Mesendoderm (in vitro differentiated cells): ENCODE measurements at places on chromosomes 6 and 20.

GRCh38 chr6:155959898-155960495 lies 504.4 kb upstream of the NOX3 start:
- DNase-seq, result no peak

DNA sequence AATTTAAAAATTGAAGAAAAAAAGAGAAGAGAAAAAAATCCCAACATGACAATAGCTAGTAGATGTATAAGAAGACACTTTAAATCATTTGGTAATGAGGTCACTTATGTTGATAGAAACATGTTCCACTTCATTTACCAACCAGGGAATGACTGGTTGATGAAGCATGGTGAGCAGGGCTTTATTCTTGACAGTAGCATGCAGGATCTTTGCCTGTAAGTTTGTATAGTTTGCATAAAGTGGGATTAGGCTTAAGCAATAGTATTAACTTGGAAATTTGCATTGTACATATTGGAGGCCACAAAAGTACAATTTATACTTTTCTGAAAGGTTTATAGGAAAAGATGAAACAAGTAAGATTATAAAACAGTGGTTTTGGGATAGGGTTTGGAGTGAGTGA lies 67.0 kb downstream of the NOX3 start:
- no peak for DNase-seq

GRCh38 chr20:4795394-4795793 lies 73.7 kb downstream of the PRND start:
- DNase-seq, result peak; percentile 91

GRCh38 chr20:53032046-53032445 lies 59.9 kb downstream of the TSHZ2 start:
- no peak for DNase-seq

DNA sequence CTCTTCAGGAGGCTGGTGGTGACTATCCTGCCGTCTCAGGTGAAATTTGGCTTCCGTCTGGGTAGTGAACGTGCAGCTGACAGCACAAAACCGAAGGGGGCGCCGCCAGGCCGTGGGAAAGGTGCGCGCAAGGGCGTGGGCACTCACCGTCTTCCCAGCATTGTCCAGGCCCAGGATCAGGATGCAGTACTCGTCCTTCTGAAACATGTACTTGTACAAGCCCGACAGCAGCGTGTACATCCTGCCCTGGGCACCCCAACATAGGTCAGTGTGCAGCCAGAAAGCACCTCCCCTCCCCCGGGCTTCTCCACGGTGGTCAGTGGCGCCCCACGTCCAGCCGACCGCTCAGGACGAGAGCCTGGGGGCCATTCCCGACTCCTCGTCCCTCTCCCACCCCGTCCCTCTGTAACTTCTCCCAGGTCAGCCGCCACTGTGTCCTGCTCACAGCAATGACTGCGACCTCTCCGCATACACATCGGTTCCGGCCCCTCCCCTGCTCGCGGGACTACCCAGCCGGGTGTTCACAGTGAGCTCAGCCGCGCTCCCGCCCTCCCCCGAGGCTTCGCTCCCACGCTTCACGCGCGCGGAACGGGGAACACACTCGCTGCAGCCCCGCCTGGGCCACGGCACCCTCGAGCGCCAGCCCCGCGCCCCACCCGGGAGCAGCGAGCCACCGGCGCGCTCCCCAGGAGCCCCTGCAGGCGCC lies 771 bp downstream of the ARFRP1 start:
- peak; percentile 37 for DNase-seq

DNA sequence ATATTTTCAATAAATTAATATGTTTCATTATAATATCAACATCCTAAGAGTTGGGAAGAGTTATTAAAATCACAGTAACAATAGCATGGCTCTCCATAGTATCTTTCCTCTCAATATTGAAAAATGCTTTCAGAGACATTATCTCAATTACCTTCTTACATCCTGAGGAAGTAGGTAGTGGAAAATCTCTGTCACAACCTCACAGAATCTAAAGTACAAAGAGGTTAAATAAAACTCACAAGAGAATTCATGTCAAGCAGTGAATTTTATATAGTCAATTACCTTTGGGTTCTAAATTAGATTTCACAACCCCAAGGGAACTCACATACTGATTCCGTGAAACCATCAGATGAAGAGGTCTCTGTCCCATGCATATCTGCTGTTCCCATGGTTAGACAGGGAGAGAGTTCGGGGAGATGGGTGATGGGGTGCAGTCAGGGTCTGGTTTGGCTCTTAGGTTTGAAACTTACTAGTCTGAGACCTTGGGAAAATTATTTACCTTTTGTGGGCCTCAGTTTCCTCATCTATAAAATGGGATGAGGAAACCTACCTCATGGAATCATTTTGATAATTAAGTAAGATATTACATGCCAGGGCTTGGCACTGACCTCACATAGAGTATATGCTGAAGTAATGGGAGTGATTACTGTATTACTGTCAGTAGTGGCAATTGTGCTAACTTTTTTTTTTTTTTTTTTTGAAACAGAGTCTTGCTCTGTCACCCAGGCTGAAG lies 74.0 kb upstream of the SNX9 start:
- DNase-seq, result no peak

GRCh38 chr6:153131037-153131981 lies at the start of gene RGS17:
Gene RGS17, minus strand, starts transcription at chr6:153131282. Its CDS starts 87,264 bp downstream, at chr6:153044018.
- peak; percentile 87 for DNase-seq

DNA sequence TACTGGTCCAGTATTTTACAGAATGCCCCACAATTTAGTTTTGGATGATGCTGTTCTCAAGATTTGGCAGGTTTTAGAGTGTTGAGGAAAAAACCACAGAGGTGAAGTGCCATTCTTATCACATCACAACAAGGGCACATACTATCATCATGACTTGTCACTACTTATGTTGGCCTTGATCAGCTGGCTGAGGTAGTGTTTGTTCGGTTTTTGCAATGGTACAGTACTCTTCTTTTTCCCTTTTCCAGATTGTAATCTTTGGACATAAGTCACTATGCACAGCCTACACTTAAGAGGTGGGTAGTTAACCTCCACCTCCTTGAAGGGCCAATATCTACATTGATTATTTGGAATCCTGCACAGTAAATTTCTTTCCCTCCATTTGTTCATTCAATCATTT lies 8.8 kb downstream of the TENT5A start:
- DNase-seq, result no peak

DNA sequence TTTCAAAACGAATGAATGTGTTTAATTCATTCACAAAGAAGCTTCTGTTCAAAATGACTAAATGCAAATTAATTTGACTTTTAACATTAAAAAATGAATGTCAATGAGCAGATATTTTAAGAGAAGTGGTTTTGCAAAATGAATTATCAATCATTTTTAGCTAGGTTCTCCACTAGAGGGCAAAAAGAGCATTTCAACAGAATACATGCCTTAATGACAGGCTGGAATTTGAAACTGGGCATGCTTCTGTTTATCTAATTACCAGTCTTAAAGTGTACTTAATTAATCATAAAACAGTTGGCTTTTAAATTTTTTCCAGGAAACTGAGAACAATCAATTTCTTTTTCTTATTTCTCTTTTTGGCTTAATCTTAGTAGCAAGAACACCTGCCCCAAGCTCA lies 63.8 kb upstream of the TINAG start:
- DNase-seq, result peak; percentile 22

DNA sequence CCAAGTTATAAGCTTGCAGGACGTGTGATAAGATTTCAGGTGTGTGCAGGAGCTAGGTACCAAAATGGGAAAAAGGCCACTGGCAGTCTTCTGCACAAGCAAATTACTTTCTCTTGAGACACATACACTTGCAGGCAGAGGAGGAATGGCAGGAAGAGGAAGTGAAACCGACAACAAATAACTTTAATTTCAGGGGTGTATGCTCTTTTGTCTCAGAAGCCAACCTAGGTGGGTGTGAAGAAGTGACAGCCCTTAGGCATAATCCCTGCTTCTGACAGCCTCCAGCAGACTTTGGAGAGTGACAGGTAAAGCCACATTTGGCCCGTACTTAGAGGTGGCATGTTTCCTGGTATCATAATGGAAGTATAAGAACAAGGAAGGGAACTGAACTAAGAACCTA lies 118.8 kb upstream of the TRAF3IP2 start:
- DNase-seq, result no peak

GRCh38 chr6:10424040-10424439 lies 9.2 kb upstream of the TFAP2A start:
- DNase-seq, result peak; percentile 78

- DNase-seq, result peak; percentile 35
These were observed 9.2 kb upstream of the DSP start for GRCh38 chr6:7532232-7532631.

DNA sequence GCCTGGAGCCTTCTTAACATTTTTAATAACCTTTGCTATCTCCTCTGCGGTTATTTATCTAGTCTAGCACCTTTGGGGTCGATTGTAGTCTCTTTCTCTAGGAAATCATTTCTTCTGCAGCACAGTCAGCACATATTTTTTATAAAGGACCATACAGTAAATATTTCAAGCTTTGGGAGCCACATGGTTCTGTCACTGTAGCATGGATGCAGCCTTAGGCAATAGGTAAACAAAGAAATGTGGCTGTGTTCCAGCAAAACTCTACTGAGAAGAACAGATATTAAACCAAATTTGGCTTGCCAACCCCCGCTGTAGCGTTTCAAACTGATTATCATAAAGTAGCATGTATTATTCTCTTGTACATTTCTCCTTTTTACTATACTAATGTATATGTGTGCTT lies 95.7 kb downstream of the SLC23A2 start:
- DNase-seq, result no peak

- no peak for DNase-seq
These were observed 160.9 kb downstream of the CD83 start for GRCh38 chr6:14278446-14278845.

DNA sequence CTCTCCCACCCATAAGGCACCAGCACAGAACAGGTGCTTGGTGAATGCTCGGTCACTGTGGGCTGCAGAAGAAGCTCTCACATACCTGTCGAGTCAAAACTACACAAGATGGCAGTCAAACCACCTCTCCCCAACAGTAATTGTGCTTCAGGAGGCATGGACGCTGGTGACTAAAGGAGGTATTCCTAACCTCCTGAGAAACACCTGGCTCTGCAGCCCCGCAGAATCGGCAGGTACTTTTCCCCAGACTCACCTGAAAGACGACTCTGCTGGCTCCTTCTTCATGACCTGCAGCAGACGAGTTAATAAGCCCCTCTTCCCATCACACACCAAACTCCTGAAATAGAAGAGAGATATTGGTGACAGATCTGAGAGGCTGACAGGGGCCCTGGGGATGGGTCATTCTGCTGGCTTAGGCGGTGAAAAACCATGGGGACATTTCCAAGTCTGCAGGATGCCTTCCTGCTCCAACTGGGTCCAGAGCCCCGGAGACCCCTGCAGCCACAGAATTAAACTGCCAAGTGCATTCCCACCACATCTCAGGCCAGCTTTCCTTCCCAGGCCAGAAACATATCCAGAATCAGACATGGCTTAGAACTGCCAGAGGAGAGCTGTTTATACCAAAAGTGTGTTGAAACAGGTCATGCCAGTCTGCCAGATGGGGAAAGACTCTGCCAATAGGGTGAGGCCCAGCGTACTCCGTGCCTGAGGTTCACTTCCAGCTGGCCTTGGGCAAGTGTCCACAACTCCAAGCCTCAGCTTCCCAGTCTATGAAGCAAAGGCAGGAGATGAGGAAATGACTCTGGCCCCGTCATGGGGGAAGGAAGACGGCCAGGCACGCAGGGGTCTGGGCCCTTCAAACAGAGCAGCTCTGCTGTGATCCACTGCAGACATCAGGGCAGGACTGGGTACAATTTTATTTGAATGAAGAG lies 53.0 kb downstream of the MYH7B start:
- no peak for DNase-seq

DNA sequence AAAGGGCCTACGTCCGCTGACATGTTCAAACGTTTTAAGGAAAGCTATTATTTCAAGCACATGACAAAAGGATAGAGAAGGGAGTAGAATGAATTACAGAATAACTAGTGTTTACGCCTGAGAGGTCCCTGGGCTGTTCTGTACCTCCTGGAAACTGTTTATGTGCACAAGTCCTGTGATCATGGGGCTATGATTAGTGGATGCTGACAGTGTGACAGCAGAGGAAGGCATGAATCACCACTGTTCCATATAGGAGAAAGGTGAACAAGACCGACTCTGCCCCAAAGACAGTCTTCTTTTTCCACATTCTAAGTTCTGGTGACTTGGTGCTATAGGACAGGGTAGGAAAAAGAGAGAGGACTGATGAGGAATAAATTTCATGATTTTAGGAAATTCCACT lies 249.2 kb upstream of the PRDM1 start:
- DNase-seq, result no peak

DNA sequence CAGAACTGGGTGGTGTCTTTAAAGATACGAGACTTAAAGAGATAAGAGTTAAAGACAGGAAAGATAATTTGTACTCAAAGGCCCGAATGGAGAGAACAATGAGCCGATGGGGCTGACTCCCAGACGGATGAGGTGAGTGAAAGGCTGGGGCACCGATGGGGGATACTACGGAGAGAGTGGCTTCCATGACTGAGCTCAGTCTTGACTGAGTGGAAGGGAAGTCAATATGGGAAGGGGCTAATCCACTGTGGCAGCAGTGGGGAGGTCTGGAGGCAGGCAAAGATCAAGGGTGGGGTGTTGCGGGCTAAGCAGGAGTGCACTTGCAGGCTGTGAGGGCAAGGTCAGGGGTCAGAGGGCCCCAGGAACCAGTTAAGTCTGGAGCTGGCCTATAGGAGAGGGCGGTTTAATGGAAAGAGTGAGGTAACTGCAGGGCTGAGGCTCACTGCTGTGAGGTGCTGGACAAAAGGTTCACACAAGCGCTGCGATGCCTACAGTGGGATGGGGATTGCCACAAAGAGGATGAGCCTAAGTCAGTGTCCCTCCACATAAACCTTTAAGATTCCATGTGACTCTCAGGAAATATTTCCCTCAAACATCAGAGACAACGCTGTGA lies 42.1 kb downstream of the FAXC start:
- DNase-seq, result peak; percentile 53

DNA sequence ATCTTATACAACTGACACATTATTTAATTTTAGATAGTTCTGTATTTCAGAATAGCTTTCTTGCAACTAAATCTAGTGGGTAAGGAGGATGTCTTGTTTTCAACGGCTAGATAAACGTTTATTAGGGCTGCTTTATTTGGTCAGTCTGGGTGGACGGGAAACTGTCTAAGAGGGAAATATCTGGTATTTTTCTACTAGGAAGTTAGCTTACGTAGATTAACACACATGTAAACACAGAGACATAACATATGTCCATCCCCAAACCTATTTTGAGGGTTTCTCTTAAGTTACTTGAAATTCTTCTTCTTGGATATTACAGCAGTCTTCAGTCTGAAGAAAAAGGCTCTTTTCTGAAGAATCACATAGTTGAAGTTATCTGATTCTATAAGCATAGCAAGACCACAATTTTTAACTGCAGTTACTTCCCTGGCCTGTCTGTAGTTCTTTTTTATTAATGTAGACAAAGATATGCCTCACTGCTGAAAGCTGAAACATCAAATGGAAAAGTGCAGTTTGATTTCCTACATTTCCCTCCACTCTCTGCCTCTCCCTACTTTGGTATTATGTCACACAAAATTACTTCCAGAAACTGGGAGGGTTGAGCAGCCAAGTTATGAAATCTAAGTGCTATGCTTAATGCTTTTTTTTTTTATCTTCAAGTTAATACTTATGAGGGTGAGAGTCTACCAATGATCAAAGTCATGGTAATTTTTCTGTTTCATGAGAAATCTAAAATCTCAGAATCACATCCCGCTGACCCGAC lies 37.4 kb downstream of the PLAGL1 start:
- no peak for DNase-seq
